ENCODE measurements at places on chromosomes 13 and 19.

- DNase-seq = no peak
Observed at GRCh38 chr13:40388617-40389016, 277.8 kb downstream of the FOXO1 start.

DNA sequence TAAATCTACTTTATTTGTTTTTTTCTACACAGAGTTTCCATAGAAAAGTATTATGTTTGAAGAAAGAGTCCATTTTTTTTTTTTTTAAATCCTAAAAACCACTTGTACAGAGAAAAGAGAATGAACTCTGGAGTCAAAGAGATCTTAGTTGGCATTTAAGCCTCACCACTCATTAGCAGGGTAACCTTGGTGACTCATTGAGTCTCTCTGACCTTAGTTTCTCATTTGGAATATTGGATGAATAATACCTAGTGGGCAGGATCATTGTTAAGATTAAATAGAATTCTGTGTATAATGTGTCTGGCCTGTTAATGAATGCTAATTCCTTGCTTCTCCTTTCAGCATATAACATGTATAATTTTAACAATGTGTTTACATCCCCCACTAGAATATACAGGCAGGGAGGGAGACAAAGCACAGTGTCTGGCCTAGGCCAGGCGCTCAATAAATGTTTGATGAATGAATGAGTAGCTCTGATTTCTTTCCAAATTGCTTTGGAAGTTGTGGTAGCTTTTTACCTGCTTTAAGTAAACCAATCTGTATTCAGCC lies 48.7 kb upstream of the MYCBP2 start:
- DNase-seq = no peak

- no peak for DNase-seq
Observed at GRCh38 chr19:8363803-8364771, at the start of gene ANGPTL4. TSS of gene ANGPTL4 (plus strand) at chr19:8364155. CDS start at chr19:8364322, 167 bp downstream.

GRCh38 chr13:109496216-109496615 lies 290.2 kb downstream of the IRS2 start:
- DNase-seq = no peak

GRCh38 chr19:4567584-4568071 lies 8.1 kb upstream of the SEMA6B start:
- DNase-seq = no peak

DNA sequence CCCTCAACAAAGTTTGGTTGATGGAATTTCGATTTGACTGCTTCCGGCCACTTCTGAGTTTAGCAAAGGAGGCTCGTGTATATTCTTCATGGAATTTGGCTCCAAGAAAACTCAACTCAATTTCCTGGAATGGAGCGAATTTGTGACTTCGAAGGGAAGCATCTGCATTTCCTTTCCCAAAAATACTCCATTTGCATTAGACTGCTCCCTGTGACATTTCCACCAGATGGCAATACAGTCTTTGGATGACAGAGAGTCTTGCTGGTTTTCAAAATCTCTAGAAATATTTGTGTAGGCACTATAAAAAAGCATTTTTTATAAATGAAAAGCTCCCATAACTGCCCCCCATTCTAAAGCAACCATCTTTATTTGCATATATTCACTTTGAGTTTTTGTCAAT lies 4.1 kb downstream of the C1QTNF9 start:
- no peak for DNase-seq

DNA sequence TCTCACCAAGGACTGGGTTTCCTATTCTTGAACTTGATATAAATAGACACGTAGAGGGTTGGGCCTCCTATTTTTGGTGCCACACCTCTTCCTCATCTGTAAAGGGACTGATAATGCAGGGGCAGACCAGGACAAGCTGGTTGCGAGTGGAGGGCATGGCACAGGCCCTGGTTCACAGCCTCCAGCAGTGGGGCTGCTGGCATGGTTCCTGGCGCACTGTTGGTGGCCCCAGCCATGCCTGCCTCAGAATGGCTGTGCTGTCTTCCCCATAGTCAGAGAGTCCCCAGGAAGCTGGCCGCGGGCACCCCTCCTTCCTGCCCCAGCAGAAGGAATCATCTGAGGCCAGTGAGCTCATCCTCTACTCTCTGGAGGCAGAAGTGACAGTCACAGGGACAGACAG lies 10.5 kb upstream of the OVOL3 start:
- DNase-seq = no peak

GRCh38 chr19:38670921-38671398 lies 23.5 kb downstream of the ACTN4 start:
- DNase-seq = no peak

DNA sequence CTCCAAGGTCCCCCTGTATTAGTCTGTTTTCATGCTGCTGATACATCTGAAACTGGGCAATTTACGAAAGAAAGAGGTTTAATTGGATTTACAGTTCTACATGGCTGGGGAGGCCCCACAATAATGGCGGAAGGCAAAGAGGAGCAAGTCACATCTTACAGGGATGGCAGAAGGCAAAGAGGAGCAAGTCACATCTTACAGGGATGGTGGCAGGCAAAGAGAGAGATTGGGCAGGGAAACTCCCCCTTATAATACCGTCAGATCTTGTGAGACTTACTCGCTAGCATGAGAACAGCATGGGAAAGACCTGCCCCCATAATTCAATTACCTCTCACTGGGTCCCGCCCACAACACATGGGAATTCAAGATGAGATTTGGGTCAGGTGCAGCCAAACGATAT lies 50.0 kb upstream of the FARP1 start:
- no peak for DNase-seq

- no peak for DNase-seq
Observed at GRCh38 chr19:54541712-54542111, 31.9 kb upstream of the LILRA2 start.

- DNase-seq = no peak
Observed at GRCh38 chr13:44180876-44181536, 192.6 kb upstream of the SERP2 start.

DNA sequence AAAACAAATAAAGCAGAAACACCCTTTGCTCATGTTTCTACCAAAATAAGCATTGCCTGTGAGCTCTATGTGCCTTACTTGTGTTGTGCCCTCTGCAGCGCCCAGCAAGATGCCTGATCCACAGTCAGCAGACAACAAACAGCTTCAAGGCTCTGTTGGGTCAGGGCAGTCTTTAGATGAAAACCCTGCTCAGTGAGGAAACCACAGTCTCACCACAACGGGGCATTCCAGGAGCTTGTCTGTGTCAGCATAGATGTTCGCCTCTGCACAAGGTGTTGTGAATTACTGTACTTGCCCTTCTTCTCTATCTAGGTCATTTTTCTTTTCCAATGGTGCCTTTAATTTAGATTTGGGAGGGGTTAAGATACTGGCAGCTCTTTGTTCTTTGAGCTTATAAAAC lies 251.9 kb downstream of the COL4A1 start:
- no peak for DNase-seq

DNA sequence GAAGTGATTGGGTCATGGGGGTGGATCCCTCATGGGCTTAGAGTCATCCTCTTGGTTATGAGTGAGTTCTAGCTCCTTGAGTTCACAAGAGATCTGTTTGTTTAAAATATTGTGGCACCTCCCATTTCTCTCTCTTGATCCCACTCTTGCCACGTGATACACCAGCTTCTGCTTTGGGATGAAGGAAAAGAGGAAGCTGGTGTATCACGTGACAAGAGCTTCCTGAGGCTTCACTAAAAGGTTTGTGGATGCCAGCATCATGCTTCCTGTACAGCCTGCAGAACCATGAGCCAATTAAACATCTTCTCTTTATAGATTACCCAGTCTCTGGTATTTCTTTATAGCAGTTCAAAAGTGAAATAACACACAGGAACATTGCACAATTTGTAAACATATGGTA lies 352.5 kb upstream of the ATXN8OS start:
- no peak for DNase-seq

Measured in ovary (tissue), 10 donors.